ENCODE measurements at places on chromosomes 5 and 9.

DNA sequence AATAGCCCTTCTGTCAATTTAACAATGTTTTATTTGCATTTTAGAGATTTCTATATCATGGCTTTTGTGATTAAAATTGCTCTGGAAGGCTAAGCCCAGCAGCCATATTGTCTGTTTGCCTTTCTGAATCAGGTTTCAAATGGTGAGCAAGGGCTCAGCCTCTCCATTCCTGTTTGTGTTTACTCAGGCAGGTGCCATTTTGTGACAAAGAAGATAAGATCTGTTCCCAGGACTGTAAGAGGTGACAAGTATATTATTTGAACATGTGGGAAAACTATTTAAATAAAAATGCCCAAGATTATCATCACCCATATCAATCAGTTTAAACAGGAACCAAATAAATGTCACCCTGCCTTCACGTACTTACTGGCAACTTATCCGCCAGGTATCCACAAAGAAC is 641.3 kb upstream of the KLF4 start:
- DNase-seq = no peak

- DNase-seq = no peak
Observed at GRCh38 chr9:125238127-125238914, 2.8 kb downstream of the HSPA5 start.

- DNase-seq = no peak
Observed at GRCh38 chr5:28512648-28513047, 1474.3 kb upstream of the CDH9 start.

- no peak for DNase-seq
Observed at GRCh38 chr5:169067751-169068173, 233.2 kb downstream of the SLIT3 start.
